ENCODE measurements at places on chromosomes 3 and 15.
A peak's percentile ranks its signal among the peaks of the same experiment; 100 is the strongest.

- no peak for DNase-seq
Observed at GRCh38 chr3:183085634-183086390, 13.5 kb downstream of the MCCC1 start.

DNA sequence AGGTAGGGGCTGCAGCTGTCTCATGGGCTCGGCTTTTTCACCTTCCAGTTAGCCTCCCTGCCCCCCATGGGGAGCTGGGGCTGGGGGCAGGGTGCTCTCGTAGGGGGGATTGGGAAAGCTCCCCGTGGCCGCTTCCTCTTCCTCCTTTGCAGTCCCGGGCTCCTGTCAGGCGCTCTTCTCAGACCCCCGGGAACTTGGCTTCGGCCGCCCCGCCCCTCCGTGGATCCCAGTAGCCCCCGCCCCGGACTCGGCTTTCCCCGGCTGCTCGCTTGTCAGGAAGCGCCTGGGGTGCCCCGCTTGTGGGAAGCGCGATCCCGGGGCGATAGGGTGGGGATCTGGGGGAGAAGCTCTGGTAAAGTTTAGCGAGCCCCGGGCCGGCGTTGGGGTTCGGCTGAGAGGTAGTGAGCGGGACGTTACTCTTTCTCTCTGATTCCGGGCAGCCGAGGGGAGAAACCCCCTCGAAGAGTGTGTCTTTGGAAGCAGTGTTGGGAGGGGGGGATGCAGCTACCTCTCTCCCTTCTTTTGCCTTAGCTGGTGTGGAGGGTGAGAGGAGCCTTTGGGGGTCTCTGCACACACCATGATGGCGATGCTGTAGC is 611 bp downstream of the PIAS1 start:
- DNase-seq = peak; percentile 77

- DNase-seq = no peak
Observed at GRCh38 chr15:22850055-22850454, 11.6 kb downstream of the NIPA2 start.

GRCh38 chr15:90351479-90352106 is 491 bp upstream of the ZNF774 start:
- no peak for DNase-seq

GRCh38 chr3:111589303-111590142 is 5.6 kb downstream of the ZBED2 start:
- no peak for DNase-seq

DNA sequence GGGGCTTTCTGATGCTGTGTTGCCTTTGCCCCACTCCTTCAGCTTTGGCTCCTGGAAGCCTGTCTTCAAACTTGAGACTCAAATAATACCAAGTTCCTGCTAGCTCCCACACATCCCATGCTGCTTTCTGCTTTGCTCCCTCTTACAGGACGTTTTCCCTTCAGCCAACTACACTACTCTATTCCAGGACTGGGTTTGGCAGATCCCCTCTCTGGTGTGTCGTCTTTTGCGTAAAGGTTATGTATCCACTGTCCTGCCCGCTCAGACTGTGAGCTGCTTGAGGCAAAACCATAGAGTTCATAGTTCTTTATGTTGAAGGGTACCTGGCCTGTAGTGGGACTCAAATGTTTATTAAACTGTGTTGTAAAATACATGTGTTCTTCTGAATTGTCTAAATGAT is 25.4 kb downstream of the PPP2R3A start:
- no peak for DNase-seq

GRCh38 chr3:31449318-31449717 is 83.4 kb upstream of the STT3B start:
- DNase-seq = no peak

- DNase-seq = no peak
Observed at GRCh38 chr3:24520976-24521419, 26.3 kb upstream of the THRB start.

- no peak for DNase-seq
Observed at GRCh38 chr3:63192248-63192647, 85.9 kb upstream of the SYNPR start.

DNA sequence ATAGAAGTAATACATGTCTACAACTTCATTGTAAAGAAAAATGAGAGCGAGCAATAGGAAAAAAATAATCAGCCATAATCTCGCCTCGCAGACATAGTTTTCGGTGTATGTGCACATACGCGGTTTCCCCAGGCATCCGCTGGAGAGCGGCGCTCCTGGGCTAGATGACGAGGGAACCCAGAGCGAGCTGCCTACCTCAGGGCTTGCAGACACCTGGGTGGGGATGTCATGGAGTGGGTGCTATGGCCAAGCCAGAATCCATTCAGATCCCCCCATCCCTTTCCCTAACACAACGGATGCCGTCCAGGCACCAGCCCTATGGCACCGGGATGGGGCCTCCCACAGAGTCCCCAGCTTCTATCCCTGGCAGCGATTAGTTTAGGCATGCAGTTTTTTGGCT is 4.5 kb upstream of the CFAP100 start:
- DNase-seq = no peak

DNA sequence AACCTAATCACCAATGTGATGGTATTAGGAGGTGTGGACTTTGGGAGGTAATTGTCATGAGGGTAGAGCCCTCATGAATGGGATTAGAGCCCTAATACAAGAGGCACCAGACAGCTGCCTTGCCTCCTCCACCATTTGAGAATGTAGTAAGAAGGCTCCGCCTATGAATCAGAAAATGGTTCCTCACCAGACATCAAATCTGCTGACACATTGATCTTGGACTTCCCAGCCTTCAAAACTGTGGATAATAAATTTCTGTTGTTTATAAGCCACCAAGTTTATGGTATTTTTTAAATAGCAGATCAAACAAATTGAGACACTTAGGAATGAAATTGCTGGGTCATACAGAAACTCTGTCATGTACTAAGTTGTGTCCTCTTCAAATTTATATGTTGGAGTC is 56.8 kb upstream of the COL6A5 start:
- no peak for DNase-seq

DNA sequence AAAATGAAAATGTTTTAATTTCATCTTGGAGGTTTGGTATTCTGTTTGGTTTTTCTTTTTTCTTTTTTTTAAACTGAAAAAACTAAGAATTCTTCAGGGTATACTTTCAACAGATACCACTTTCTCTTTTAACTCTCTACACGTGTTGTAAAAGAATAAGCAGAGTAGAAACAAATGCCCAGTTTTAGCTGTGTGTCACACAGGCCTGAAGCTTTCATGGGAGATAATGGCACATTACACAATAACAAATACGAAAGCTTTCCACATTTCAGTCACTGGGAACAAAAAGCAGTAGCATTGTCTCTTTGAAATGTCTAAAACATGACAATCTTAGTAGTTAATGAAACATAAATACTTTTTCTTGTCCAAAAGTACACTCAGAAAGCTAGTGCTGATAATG is 818.5 kb downstream of the TBL1XR1 start:
- no peak for DNase-seq

DNA sequence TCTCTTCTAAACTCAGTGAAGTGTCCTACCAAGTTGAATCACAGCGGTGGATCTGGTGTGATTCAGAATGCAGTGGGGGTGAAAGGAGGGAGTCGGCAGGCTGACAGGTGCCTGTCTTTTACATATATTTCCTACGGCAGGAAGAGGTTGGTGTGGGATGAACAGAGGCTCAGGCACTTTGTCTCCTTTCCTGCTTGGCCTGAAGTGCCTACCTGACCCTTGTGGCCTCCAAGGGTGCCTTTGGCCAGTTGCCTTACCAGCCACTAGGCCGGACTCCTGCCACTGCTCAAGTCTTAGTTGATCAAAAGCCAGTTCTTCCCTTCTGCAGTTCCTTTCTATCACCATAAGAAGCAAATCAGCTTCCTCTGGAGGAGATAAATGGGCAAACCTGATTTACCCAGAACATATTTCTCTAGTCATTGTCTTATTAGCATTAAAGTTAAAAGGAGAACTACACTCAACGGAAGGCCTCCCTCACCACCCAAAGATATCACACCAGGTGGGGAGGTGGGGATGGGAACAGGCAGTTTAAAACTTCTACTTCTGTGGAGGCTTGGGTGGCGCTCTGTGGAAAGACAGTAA is 52.1 kb downstream of the CRTC3 start:
- DNase-seq = no peak

GRCh38 chr15:56844892-56845291 is 73.6 kb upstream of the TCF12 start:
- no peak for DNase-seq

- no peak for DNase-seq
Observed at GRCh38 chr3:128439226-128439625, 27.5 kb downstream of the DNAJB8 start.

DNA sequence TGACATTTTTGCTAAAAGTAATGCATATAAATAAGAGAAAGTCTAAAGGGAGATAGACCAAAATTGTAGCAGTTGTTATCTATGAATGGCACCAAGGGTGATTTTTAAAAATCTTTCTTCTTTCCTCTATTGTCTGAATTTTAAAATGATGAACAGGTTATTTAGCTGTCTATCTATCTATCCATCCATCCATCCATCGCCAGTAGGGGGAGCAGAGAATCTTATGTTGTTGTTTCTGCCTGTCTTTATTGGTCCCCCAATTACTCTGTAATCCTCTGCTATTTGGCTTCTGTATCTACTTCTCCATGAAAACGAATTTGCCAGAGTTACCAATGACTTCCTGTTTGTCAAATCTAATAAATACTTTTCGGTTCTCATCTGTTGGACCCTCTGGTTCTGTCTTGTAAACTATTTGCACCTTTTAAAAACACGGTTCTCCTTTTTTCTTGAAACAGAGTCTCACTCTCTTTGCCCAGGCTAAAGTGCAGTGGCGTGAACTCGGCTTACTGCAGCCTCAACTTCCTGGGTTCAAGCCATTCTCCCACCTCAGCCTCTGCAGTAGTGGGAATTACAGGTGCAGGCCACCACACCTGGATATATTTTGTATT is 86.0 kb downstream of the ECT2 start:
- no peak for DNase-seq

GRCh38 chr3:107315141-107315540 is 62.1 kb upstream of the CCDC54 start:
- no peak for DNase-seq

- no peak for DNase-seq
Observed at GRCh38 chr15:73965758-73966113, 26.4 kb downstream of the STOML1 start.

DNA sequence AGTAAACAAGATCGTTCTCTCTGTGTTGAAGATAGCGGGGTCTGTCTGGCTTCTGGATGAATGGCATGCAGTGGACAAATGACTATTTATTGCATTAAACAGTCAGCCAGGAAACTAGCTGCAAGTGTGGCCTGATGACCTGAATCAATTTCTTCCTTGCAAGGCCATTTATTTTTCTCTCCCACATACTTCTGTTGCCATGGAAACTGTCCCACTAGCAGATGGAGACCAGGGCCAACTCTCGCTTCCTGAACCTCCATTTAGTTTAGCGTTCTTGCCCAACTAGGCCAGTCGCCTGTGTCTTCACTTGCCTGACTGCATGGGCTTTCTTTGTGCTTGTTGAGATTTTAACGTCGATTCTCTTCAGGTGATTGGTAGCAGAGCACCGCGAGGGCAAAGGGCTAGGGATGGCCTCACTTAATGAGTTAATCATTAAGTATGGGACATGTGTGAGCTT is 27.6 kb downstream of the LMCD1 start:
- DNase-seq = peak; percentile 70

GRCh38 chr15:72192416-72192815 is 5.2 kb downstream of the GRAMD2A start:
- DNase-seq = no peak

DNA sequence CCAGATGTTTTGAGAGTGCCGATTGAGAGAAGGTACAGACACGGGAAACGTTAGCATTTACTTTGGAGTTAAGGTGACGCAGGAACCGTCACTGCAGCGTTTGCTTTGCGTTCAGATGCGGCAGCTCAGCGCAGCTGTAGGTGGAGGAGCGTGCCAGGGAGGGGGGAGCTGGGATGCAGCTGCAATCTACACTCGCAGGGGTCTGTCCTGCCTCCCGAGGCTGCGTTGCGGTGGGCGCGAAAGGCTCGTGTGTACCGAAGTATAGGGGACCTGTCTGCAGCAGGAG is 425 bp upstream of the FYTTD1 start:
- no peak for DNase-seq

- no peak for DNase-seq
Observed at GRCh38 chr15:73633991-73634495, 854 bp upstream of the NPTN start.

GRCh38 chr15:68418611-68419161 is 13.3 kb downstream of the ITGA11 start:
- DNase-seq = no peak

- DNase-seq = no peak
Observed at GRCh38 chr3:118943597-118943996, 91.0 kb downstream of the IGSF11 start.

DNA sequence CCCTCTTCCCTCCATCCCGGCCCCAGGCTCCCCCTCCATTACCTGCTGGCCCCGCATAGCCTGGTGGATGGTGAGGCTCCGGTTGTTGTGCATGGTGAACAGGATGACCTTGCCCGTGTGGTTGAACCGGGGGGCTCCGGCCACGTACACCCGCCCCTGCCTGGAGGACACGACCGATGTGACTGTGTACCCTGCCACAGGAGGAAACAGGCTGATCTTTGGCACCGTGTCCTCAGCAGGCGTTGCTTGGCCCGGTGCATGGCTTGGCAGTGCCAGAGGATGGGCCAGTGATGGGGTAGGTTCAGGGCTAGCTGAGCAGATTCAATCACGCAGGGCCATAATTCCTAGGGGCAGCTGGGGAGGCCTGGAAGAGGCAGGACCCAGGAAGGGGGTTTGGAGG is 58.1 kb downstream of the FEM1B start:
- no peak for DNase-seq

DNA sequence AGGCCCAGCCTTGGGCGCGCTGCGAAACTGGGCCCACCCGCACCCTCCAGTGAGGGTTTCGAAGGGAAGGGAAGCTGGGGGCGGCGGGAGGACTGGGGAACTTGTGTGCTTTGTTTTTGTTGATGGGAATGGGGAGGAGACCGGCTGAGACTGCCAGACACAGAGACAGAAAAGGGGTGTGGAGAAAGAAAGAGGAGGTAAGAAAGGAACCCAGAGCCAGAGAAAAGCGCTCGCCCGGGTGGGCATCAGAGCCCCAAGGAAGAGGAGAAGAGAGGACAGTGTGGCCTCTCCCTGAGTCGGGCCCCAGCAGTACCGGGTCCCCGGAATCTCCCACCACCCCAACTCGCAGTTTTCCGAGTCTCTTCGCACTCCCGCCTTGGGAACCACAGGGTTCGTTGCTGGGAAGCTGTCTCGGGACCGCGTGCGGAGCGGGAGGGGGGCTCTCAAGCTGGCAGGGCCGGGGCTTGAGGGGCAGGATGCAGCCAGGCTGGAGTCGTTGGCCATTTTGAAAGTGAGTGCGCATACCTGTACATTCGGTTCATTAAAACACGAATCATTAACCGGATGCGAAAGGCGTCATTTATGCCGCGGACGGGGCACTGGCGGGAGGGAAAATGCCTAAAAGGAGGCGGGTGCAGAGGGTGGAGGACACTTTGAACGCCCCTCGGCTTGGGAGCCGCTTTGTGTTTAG is 3.1 kb downstream of the SKOR1 start:
- DNase-seq = no peak

Measured in ovary (tissue), 10 donors.